ENCODE measurements at places on chromosomes 5 and 9. TPM values are rescaled to one million over a fixed set of nuclear protein-coding genes. Genes with fewer than 3 reads are reported as not detected.

TMEM252 gene
- not detected for total RNA-seq

CLPTM1L gene
- 116 TPM for total RNA-seq

GARNL3 gene
- total RNA-seq: 8.3 TPM

CRHBP gene
- 0.51 TPM for total RNA-seq

MEIKIN gene
- total RNA-seq: not detected

SAPCD2 gene
- 27.8 TPM for total RNA-seq
